ENCODE measurements at places on chromosomes 12 and 14.

DNA sequence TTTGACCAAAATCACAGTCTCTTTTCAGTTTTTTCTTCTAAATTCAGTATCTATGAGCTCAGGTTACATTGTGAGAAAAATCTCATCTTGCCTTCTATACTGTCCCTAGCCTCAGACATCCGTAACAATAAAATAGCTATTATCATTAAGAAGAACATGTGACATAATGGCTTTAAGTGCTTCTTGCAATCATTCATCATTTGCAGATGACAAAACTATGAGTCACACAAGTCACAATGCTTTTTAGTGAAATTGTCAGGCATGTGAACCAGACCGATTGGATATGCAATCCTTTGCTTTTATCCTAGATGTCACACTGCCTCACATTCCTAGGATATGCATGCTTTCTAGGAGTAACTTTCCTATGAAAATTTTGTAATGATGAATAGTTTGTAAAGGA, 313.1 kb downstream of the SLC6A15 start:
- no peak for DNase-seq

DNA sequence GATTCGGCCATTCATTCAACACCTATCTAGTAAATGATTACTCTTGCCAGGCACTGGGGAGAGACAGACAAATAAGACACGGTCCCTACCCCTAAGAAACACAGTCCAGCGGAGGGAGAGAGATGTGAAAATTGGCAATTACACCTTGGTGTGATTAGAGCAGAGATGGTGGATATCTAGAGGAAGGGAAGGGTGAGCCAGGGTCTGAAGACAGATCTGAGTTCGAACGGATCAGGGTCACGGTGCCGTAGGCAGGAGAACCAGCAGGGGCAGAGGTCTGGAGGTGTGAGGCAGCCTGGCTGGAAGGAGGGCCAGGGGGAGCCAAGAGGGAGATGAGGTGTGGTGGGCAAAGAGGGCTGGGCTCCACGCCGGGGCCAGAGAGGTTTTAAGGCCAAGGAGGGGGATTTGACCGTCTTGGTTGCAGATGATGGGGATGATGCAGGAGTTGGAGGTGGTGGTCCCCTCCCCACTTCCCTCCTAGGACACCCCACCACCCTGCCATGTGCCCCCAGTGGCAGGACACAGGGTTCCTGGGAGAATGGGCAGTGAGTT, 27.1 kb downstream of the FAM222A start:
- DNase-seq = no peak

GRCh38 chr12:55908726-55909512, 18.8 kb downstream of the PYM1 start:
- DNase-seq = no peak

- no peak for DNase-seq
These were observed 11.6 kb downstream of the TIMELESS start for GRCh38 chr12:56437430-56438176.

DNA sequence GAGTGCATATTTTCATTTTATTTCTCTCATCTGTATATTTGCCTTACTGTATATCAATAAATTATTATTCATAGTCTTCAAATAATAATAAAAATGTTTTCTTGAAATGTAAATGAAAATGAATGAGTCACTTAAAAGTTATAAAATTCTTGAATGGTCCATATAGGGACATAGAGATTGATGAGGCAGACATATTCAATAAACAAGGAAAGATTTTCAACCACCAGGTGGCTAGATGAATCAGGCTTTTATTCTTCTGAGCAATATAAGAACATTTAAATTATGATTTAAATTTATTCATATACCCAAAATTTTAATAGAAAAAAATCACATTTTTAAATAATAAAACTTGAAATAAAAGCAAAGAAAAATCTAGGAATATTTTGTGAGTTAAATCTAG, 249.5 kb downstream of the ACSS3 start:
- no peak for DNase-seq

- DNase-seq = peak; percentile 34
These were observed 85.3 kb downstream of the RFLNA start for GRCh38 chr12:124379938-124380754.

DNA sequence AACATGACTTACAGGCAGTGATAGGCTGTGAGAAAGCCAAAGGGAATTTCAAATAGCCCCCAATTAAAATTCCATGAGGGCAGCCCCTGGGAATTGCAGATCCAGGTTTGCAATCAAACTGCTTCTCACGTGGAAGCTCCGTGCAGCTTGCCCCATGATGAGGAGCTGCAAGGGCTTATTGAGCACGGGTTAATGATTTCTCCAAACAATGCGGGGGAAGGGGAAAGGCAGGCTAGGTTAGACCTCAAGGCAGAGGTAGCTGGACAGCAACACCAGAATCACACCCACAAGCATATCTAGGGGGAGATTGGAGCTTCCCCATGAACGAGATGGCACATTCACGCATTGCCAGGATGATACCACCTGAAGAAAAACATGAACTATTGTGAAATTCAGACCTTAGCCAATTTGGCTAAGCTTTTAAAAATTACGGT, 5.0 kb upstream of the DUSP6 start:
- no peak for DNase-seq

- no peak for DNase-seq
These were observed 2.0 kb downstream of the DENND5B start for GRCh38 chr12:31588976-31589375.

- DNase-seq = no peak
These were observed 210.1 kb upstream of the PELI2 start for GRCh38 chr14:55908106-55908505.

DNA sequence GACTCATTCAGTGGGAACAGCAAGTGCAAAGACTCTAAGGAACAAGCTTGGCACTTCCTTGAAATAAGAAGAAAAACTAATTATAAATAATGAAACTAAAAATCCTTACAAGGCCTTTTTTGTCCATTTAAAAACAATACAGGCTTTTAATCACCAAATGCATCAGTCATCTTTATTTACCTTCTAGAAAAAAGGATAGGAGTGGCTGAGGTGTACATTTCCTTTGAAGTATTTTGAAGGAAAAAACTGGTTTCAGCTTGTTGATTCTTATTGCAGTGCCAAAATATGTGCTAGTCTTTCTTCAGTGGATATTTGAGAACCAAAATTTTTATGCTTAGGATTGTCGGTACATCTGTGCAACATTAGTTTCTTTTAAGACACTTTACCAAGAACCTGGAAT, 29.8 kb downstream of the MED21 start:
- DNase-seq = no peak

DNA sequence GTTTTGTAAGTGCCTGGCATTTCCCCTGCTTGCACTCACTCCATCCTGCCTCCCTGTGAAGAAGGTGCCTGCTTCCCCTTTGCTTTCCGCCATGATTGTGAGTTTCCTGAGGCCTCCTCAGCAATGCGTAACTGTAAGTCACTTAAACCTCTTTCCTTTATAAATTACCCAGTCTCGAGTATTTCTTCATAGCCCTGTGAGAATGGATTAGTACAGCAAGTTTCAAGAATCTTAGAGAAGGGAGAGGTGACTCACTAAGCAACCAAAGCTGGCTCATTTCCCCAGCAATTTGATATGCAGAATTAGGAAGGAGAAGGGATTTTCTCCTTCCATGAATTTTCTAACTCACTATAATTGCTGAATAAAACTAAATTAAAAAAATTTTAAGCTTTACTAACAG, 251.0 kb upstream of the FOXG1 start:
- no peak for DNase-seq

DNA sequence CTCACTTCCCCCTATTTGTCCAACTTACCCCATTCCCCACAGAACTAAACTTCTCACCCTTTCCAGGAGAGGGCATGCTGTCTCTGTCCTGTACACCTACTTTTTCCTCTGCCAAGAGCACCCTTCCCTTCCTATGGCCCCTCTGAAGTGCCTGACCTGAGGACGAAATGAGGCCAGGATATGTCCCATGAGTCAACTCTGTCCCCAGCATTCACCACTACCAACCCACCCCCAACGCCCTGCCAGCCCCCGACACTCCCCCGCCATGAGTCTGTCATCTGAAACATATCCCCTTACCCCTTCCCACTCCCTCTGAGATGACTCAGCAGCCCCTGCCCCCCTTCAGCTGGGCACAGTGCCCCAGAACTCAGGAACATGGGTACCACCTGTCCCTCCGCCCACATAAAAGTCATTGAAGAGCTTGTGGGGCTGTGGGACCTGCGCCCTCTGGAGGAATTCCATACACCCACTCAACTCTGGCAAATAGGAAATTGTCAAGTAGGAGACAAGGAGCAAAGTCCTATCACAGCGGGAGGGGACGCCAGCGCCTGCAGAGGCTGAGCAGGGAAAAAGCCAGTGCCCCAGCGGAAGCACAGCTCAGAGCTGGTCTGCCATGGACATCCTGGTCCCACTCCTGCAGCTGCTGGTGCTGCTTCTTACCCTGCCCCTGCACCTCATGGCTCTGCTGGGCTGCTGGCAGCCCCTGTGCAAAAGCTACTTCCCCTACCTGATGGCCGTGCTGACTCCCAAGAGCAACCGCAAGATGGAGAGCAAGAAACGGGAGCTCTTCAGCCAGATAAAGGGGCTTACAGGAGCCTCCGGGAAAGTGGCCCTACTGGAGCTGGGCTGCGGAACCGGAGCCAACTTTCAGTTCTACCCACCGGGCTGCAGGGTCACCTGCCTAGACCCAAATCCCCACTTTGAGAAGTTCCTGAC, 26.3 kb downstream of the ITGA7 start:
- DNase-seq = peak; percentile 12

DNA sequence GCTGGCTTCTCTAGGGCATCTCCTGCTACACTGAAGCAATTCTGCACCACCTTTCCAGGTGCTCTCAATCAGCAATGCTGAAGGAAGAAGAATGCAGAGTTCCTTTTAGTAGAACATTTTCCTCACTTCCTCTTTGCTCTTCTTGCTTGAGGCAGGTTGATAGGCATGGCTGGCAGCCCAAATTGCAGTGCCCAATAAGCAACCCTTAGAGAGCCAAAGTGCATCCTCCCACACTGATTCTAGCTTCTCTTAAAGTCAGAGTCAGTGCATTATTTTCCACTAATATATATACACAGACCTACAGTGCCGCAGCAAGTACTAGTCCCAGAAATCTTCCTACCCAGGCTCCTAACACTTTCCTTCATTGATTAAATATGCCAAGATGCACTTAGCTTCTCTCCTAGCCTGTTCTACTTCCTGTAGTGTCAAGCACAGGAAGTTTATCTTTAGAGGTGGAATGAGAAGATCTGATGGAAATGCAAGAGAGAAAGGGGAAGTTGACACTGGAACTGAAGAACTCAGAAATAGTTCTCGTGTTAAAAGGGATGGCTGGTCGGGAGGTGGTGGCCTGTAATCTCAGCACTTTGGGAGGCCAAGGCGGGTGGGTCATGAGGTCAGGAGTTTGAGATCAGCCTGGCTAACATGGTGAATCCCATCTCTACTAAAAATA, 132.7 kb downstream of the SSPN start:
- DNase-seq = no peak

- no peak for DNase-seq
These were observed 137.3 kb downstream of the TTC7B start for GRCh38 chr14:90678846-90679362.

- DNase-seq = peak; percentile 42
These were observed 14.2 kb upstream of the TXNRD1 start for GRCh38 chr12:104201238-104202001.
